ENCODE measurements at places on chromosomes 2 and 18.

DNA sequence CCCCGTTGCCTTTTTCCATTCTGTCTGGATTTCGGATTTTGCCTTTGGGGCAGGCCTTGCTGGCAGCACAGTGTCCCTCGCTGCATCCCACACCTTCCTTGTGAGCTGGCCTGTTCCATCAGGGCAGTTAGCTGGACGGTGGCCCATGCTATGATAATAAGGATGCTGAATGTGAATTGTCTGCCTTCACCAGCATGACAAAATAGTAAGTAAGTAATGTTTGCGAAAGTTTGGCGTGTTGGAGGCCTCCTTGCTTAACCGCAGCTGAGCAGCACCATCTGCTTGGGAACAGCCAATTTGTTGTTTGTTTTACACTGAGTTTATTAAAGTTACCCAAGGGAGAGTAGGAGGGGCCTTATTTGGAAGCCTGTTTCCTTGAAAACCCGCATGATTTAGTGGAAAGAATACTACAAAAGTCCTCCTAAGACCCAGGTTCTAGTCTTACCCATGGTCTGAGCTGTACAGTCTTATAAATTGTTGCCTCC lies 469.7 kb upstream of the FANCL start:
- DNase-seq: no peak

DNA sequence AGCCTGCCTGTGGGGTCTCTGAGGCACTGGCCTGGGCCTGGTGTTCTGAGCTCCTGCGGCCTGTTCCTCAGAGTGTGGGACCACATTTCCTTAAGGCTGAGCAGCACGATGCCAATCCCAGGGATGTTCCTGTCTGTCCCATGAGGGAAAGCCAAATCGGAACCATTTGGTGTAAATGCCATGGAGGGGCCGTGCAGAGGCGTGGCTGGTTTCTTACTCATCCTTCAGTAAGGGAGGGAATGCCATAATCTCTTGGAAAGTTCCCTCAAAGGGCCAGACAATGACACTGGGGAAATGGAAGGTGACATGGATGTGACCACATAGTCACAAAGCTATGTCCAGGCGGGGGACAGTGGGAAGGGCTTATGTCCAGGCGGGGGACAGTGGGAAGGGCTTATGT lies 14.4 kb upstream of the PTMA start:
- no peak for DNase-seq

DNA sequence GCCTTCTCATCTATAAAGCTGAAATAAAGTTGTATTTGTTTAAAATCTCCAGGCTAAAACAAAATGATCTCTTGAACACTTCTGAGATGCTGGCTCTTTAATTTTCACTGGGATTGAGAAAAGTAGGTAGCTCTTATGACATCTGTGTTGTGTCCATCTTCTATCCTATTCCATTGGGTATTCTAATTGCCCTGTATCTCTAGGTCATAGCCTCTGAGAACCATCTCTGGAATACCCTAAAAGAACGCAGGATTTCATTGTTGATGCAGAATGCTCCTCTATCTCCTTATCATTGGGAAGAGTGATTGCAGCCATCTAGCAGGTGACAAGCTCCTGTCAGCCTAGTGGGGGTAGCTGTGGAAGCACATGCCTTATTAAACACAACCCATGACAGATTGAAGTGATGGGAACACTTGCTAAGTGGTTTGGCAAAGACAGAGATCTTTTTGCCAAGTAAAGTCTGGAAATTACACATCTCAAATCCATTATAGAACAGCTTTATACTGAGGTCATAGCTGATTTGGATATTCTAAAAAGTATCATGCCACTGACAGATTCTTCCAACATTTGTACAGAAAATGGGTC lies 178.2 kb downstream of the TDRD15 start:
- no peak for DNase-seq

GRCh38 chr2:102000813-102001766 lies 9.3 kb downstream of the IL1R2 start:
- DNase-seq: no peak

DNA sequence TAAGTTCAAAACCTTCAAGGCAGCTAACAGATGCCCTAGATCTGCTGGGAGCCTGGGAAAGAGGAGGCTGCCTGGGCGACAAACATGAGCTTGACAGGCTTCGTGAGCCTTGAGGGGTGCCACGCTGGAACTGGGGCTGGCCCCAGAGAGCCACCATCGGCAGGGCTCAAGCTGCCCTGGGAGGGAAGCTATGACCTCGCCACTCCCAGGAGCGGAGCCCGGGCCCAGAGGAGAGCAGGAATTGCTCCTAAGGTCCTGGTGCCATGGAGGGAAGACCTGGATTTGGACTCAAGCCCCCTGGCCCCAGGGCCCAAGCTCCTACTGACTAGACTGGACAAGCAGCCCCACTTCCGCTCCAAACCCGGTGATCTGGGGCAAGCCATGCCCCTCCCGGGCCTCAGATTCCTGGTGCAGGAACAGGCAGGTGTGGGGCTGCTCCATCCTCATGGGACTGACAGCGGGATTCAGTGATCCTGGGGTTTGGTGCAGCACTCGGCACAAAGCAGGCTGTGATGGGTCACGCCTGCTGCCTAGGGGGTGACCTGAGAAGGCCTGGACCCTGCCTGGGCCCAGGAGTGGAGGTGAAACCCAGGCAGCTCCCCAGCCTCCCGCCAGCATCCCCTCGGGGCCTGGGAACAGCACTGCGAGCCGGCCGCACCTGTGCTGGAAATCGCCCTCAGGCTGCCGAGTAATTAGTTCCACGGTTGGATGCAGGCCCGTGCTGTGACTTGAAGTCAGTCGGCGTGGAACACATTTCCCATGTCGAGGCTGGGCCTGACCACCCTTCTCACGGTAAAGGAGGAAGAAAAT lies 246.9 kb downstream of the NDUFA10 start:
- no peak for DNase-seq

DNA sequence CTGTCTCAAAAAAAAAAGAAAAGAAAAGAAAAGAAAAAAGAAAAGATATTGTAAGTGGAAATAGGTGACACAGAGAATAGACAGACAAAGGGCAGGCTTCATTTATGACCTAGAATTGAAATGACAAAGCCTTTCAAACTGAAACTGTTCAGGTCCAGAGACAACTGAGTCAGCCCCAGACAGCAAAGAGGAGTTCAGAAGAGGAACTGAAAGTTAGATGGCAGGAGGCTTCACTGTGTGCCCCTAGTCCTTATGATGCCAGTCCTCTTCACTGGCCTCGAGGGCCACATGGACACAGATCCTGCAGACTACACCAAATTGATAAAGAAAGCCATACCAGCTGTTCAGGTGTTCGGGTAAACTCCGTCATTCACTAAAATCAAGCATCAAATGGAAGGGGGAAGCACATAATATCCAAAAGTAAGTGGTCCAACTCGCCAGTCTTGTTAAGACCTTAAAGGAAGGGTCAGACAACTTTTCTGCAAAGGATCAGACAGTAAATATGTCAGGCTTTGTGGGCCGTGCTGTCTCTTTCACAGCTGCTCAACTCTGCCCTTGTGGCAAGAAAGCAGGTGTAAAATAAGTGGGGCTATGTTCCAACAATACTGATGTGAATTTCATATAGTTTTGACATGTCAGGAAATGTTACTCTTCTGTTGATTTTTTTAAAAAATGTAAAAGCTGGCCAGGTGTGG lies 231.9 kb upstream of the MGAT5 start:
- no peak for DNase-seq

- DNase-seq: no peak
Observed at GRCh38 chr2:216317831-216318520, 54.3 kb downstream of the MARCHF4 start.

DNA sequence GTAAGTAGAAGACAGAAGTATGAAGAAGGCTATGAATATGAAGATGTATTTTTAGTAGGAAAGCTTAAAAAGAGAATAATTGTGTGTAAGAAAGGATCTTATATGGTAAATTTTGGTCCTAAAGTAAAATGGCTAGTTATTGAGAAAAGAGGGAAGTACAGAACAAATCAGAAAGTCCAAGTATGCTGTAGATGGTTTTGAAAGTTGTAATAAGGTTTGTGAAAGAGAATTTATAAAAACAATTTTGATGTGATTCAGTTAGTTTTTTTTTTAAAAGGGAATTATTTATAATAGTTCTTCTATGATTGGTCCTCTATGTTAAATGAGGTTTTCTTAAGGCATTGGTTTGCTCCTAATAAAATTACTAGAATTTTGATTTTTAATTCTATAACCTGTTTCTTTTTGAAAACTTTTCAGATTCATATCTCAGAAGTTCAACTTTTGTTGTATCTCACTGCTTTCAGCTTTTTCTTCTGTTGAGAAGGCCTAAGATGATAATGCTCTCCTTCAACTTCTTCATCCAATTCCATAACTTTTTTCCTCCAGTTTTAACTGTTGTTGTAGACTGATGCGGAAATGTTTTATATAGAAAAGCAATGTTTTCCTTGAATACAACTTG lies 322.7 kb downstream of the NOL4 start:
- DNase-seq: no peak

- no peak for DNase-seq
Observed at GRCh38 chr18:31506024-31506742, 8.2 kb downstream of the DSG2 start.

DNA sequence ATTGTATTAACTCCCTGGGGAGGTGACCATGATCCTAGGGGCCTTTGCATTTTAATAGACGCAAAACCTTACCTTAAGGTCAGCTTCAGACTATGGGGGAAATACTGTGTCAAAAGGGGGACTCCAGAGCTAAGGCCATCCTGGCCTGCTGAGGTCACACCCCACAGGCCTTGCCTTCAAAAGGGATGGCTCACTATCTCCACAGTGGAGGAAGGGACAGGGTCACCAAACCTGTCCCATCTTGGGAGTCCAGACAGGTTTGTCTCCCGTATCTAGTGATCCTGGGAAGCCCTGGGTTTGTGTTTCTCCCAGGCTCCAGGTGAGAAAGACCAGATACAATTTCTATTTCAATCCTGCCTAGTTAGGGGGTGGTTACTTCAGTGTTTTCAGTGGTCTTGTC lies 24.9 kb downstream of the CAPN14 start:
- DNase-seq: no peak

DNA sequence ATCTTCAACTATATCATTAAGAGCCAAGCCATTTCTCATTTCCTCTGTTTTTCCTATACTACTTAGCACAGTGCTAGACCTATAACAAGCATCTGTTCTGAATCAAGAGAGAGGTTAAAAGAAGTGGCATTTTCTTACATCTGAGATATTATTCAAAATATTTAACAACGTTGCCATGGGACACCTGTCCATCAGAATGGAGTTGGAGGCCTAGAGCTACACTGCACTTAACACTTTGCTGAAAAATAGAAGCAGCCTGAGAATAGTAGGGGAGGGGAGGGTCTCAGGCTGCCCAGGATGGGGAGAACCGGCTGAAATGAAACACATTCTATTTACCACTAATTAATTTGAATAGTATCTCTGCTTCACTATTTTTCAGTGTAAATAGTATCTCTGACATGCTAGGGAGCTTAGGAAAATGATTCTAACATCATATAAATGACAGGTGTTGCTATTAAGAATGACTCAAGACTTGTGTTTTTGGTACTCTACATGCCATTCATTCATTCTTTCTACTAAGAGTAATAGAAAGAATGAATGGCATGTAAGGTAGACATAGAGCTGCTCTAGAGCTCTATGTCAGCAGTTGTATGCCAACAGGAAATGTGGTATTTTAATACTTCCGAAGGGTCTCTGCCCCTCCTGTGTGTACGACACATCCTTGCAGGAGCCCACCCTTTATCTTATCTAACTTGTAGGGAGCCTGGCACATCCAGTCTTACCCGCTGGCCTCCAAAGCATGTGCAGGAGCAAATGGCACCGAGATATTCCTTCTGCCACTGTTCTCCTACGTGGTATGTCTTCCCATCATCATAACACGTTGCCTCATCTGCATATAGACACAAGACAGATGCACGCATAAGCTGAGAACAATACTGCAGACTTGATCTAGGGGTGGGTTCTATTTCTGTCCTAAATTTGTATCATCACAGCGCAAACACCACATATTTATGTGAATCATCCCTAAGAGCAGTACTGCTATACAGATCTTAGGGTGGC lies 52.6 kb downstream of the ATIC start:
- DNase-seq: no peak

DNA sequence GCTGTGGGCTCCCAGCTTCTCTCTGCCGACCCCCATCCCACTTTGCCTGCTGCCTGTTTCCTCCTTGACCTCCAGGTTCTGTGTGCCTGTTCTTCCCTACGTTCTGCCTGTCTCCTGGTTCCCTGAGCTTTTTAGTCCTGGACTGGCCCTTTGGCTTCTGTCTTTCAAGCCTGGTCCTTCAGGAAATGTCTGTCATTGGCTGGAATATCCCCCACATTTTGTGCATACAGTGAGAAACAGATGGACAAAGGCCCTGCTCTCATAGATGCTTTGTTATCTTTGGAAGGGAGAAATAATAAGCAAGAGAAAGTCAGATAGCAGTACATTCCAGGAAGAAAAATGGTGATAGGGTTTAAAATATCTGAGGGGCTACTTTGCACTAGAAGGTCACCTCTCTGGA lies 5.7 kb downstream of the MGAT5 start:
- no peak for DNase-seq

- DNase-seq: no peak
Observed at GRCh38 chr2:6647046-6647445, 218.7 kb downstream of the CMPK2 start.

- no peak for DNase-seq
Observed at GRCh38 chr2:41910126-41910525, 137.7 kb upstream of the PKDCC start.

DNA sequence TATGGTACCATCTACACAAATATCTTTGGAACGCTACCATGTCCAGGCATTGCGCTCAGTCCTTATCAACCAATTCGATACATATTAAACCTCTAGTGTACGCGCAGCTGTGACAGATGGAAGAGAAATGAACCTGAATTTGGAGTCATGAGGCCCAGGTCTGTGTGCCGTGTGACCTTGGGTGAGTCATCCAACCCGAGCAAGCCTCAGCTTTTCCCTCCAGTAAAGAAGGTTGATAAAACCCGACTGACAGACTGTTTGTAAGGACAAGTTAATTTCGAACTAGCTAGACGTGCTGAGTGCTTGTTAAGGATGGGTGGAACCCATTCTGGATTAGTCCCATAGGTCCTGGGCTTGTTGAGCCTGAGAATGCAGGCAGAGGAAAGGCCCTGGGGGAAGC lies 28.2 kb downstream of the GREB1 start:
- no peak for DNase-seq

- no peak for DNase-seq
Observed at GRCh38 chr2:129008055-129008880, 689.6 kb upstream of the HS6ST1 start.
